Body of pancreas (tissue), 4 donors: ENCODE measurements at places on chromosomes 16 and 17. TPM values are rescaled to one million over a fixed set of nuclear protein-coding genes. Genes with fewer than 3 reads are reported as not detected.

The SPAG7 gene
- total RNA-seq, result 26.2 TPM

The C17orf58 gene
- 6.3 TPM for total RNA-seq

The FOXJ1 gene
- total RNA-seq, result 0.33 TPM

The CDC6 gene
- 0.66 TPM for total RNA-seq

The RGS11 gene
- 95.9 TPM for total RNA-seq

The ZSCAN32 gene
- total RNA-seq, result 7.3 TPM

The ACAP1 gene
- total RNA-seq, result 2.1 TPM

The SLC16A11 gene
- 4.2 TPM for total RNA-seq

The SNX20 gene
- total RNA-seq, result 2.1 TPM

The TLCD3B gene
- not detected for total RNA-seq

The GPR142 gene
- total RNA-seq, result 0.52 TPM

The KIF18B gene
- total RNA-seq, result not detected

The LDAF1 gene
- 4.9 TPM for total RNA-seq

The SP6 gene
- 0.26 TPM for total RNA-seq

The ADAD2 gene
- total RNA-seq, result 4.0 TPM

DNA sequence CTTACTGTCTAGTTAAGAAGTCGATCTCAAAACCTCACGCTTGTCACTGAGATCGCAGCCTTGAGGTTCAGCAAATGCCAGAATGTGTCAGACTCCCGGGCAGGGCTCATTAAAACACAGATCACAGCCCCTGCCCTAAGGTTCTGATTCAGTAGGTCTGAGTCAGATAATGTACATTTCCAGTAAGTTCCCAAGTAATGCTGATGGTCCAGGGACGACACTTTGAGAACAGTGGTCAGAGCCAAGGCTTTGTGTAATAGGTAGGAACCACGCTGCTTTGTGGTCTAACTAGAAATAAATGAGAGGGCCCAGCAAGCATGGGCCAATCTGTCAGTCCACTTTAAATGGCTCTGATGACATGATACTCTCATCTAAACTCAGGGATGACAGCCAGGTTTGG is 228.6 kb downstream of the ZFHX3 start:
- no peak overlapping the region for H3K4me3 ChIP-seq
- no peak overlapping the region for H3K27ac ChIP-seq
- H3K27me3 ChIP-seq, result no peaks in the 10 kb centered on the region
- DNase-seq, result no peak

DNA sequence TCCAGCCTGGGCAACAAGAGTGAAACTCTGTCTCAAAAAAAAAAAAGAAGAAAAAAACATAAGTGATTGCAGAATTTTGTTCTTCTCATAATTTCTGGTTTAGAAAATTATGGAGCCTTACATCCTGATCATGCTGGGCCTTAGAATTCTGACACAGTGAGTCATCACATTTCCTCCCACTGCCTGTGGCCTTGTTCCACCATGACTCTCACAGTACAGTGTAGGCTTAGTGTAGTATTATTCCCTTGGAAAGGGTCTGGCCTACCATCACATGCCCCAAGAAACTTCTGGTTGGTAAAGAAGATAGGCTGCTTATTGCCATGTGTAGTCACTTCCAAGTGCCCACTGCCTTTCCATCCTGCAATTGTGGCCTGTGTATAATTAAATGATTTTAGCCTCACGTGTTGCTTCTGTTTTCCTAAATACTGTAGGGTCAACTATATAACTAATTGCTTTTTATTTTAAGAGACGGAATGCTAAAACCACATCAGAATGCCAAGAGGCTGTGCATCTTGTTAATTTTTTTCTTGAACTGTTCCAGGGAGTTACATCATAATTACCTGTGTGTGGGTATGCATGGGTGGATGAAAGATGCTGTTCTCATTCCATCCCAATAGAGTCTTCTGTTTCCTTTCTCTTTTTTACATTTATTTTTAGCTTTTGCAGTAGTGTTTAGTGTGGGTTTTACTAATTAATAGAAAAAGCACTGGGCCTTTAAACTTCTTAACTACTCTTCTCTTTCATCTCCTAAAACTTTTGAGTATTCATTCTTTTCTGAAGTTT is 25.9 kb downstream of the OGFOD1 start:
- no peaks in the 10 kb centered on the region for H3K27me3 ChIP-seq
- H3K4me3 ChIP-seq, result no peak overlapping the region
- no peaks in the 10 kb centered on the region for H3K36me3 ChIP-seq
- DNase-seq, result peak; percentile 8

DNA sequence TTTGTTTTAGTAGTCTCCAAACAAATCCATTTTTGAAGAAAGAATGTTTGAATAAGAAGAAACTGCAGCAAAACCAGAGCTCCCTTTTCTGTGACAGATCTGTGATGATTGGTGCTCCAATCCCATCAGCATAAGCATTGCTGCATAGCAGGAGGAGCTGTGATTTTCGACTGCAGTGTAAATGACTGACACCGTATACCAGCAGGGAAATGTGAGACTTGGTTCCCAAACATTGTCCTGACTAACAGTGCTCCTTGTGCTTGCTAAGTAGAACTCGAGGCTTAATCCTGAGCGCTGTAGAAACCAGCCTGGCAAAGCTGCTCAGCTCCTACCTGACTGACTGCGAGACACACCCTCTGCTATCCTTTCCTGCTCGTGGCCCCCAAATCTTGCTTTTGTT is 57.2 kb downstream of the NUP93 start:
- H3K27me3 ChIP-seq, result no peaks in the 10 kb centered on the region
- DNase-seq, result no peak
- no peaks in the 10 kb centered on the region for H3K4me1 ChIP-seq
- H3K4me3 ChIP-seq, result no peak overlapping the region

GRCh38 chr16:48537275-48537674 is 72.7 kb downstream of the N4BP1 start:
- no peak for DNase-seq
- peaks cover 6% of the 10 kb centered on the region for H3K36me3 ChIP-seq
- H3K4me1 ChIP-seq, result peaks cover 14% of the 10 kb centered on the region
- H3K4me3 ChIP-seq, result no peak overlapping the region

DNA sequence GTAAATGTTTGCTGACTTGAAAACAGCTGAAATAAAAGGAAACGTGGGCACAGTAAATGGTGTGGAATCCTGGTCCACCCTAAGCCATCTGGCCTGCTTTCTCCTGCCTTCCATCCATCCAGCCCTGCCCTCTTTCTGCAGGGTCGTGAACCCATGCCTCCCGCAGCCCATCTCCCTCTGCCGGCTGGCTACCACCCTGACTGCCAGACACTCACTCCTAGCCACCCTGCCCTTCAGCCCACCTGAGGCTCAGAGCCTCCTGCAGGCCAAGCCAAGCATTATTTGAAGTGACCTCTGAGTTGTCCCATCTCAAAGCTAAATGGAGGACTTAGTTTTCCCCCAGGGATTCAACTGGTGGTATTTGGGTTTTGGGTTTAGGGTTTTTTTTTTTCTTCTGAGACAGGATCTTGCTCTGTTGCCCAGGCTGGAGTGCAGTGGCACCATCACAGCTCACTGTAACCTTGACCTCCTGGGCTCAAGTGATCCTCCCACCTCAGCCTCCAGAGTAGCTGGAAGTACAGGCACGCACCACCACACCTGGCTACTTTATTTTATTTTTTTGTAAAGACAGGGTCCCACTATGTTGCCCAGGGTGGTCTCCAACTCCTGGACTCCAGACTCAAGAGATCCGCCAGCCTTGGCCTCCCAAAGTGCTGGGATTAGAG is 8.4 kb downstream of the ZDHHC1 start:
- H3K27ac ChIP-seq, result no peak overlapping the region
- H3K27me3 ChIP-seq, result no peaks in the 10 kb centered on the region
- no peaks in the 10 kb centered on the region for H3K36me3 ChIP-seq

- H3K36me3 ChIP-seq, result no peaks in the 10 kb centered on the region
- H3K27ac ChIP-seq, result no peak overlapping the region
- H3K27me3 ChIP-seq, result no peaks in the 10 kb centered on the region
- peaks cover 50% of the 10 kb centered on the region for H3K4me1 ChIP-seq
- H3K4me3 ChIP-seq, result no peak overlapping the region
- no peak for DNase-seq
Measured at GRCh38 chr17:55284001-55284884, 19.5 kb downstream of the HLF start.

DNA sequence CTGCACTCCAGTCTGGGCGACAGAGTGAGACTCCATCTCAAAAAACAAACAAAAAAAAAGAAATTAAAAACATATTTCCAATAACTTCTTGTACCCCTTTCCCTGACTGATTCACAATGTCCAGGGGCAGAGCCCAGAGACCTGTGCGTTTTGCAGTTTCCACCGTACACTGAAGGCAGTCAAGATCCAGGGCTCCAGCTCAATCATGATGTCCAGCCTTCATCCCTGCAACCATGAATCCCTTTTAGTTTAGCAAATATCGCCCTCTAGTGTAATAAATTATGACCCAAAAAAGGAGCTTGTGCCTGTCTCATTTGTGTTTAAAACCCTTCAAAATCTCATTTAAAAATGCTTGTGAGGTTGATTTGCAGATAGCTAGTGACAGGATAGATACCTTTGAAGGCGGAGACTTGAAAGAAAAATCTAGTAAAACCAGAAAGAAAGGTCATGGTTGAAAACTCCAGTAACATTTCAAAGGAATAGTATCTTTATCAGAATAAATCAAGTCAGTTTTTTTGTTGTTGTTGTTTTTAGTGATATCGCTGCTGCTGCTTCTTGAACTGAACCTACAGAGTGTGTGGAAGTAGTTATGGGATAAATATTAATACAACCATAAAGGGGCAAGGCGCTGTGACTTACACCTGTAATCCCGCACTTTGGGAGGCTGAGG is 3.7 kb upstream of the ERN1 start:
- no peaks in the 10 kb centered on the region for H3K36me3 ChIP-seq
- peaks cover 6% of the 10 kb centered on the region for H3K4me1 ChIP-seq
- peak; percentile 44 for DNase-seq
- no peaks in the 10 kb centered on the region for H3K27me3 ChIP-seq

DNA sequence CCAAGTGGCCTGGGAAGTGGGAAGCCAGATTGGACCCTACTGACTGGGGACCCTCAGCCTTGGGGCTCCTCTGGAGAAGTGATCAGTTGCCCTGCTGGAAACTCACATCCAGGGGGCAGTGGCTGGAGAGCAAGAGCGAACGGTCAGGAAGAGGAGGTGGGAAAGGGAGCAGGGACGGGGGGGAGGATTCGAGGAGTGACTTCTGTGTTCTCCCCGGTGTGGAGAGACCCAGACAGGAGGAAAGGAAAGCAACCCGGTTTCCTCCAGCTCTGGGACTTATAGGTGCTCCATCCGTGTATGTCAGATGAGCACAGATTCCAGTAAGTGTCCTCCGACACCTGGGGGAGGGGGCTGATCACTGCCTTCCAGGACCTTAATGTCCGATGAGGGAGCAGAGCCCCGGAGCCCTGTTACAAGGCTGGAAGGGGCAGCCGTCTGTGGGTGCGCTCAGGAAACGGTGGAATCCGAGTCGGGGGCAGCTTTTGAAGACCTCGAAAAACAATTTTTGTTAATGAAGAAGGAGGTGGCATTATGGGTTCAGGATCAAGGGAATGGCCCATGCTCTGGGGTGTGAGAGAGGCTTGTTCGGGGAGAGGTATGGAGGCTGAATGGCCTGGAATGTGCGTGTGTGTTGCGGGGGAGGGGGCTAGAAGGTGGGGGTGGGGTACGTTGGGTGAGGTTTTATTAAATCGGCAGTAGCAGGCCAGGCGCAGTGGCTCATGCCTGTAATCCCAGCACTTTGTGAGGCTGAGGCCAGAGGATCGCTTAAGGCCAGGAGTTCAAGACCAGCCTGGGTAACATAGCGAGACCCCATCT is 34.8 kb upstream of the NDRG4 start:
- DNase-seq, result no peak
- H3K4me3 ChIP-seq, result no peak overlapping the region
- H3K36me3 ChIP-seq, result no peaks in the 10 kb centered on the region
- peaks cover 15% of the 10 kb centered on the region for H3K4me1 ChIP-seq
- H3K27me3 ChIP-seq, result no peaks in the 10 kb centered on the region

GRCh38 chr17:51610834-51611233 is 350.5 kb downstream of the UTP18 start:
- H3K36me3 ChIP-seq, result no peaks in the 10 kb centered on the region
- H3K4me3 ChIP-seq, result no peak overlapping the region
- DNase-seq, result no peak
- H3K4me1 ChIP-seq, result no peaks in the 10 kb centered on the region

DNA sequence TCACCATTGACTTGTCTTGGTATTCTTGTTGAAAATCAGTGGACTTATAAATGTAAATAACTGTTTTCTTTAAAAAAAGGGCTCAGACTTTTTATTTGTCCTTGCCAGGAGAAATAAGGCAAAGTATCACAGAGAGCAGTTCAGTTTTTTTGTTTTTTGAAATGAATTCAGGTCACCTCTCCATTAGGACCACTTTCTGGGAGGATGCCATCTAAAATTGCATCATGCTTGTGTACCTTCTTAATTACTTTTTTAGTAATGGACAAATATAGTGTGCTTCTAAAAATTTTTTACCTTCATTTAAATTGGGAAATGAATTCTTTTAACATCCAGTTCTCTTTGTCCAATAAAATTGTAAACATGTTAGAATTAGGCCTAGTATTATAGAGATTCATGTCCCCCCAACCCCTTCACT is 210.0 kb downstream of the BCAS3 start:
- no peaks in the 10 kb centered on the region for H3K36me3 ChIP-seq
- no peak overlapping the region for H3K4me3 ChIP-seq
- H3K27ac ChIP-seq, result peak overlapping the region; percentile 57
- no peaks in the 10 kb centered on the region for H3K4me1 ChIP-seq
- no peaks in the 10 kb centered on the region for H3K27me3 ChIP-seq
- no peak for DNase-seq

- DNase-seq, result no peak
- H3K27ac ChIP-seq, result peak overlapping the region; percentile 99
- peaks cover 71% of the 10 kb centered on the region for H3K4me1 ChIP-seq
- no peaks in the 10 kb centered on the region for H3K27me3 ChIP-seq
- no peaks in the 10 kb centered on the region for H3K36me3 ChIP-seq
- no peak overlapping the region for H3K4me3 ChIP-seq
Measured at GRCh38 chr17:40101367-40102210, 1.2 kb upstream of the NR1D1 start.

DNA sequence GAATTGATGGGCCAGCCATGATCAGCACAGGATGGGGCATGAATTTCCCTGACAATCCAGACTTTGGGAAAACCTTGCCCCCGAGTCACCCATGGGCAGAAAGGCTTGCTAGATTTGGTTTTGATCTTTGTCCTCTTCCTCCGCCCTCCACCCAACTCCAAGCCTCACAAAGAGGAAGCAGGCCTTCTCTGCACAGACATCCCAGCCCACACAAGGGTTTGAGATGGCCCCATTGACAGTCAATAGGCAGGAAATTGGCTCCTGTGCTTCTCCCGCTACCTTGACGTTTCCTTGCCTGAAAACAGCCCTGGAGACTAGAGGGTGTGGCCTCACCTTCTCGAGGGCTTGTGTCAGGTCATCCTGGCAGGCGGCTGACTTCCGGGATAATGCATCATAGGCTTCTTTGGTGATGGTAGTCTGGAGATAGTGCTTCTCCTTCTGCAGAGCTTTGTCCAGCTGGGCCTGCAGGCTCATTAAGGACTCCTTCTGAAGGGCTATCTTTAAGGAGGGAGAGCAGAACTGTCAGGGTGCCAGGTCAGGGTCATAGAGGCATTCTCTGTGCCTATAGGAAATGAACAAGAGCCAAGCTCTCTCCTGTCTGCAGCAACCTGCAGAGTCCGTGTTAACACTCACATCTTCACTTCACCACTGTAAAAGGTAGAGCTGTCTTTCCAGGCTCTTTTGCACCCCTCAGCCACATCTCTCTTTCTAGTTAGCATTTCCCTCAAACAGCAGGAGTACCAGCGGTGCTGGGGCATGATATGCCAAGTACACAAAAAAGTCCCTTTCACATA is 32.2 kb downstream of the DHX38 start:
- H3K36me3 ChIP-seq, result no peaks in the 10 kb centered on the region
- no peak for DNase-seq
- H3K27me3 ChIP-seq, result no peaks in the 10 kb centered on the region
- no peak overlapping the region for H3K4me3 ChIP-seq
- peaks cover 16% of the 10 kb centered on the region for H3K4me1 ChIP-seq
- H3K27ac ChIP-seq, result no peak overlapping the region

GRCh38 chr16:89489898-89490438 is 393 bp downstream of the ANKRD11 start:
- peaks cover 51% of the 10 kb centered on the region for H3K4me1 ChIP-seq
- peak overlapping the region; percentile 99 for H3K27ac ChIP-seq
- H3K27me3 ChIP-seq, result no peaks in the 10 kb centered on the region
- peak; percentile 35 for DNase-seq
- H3K36me3 ChIP-seq, result no peaks in the 10 kb centered on the region
